Stimulated activated CD4-positive, alpha-beta T cell treated with anti-CD3 and anti-CD28 coated beads, Interleukin-4, amount 100 ng/mL, for 24 hours (primary cell): ENCODE measurements at places on chromosomes 11 and 22.

GRCh38 chr11:133506023-133506422, 26.3 kb downstream of the OPCML start:
- no peak for DNase-seq

DNA sequence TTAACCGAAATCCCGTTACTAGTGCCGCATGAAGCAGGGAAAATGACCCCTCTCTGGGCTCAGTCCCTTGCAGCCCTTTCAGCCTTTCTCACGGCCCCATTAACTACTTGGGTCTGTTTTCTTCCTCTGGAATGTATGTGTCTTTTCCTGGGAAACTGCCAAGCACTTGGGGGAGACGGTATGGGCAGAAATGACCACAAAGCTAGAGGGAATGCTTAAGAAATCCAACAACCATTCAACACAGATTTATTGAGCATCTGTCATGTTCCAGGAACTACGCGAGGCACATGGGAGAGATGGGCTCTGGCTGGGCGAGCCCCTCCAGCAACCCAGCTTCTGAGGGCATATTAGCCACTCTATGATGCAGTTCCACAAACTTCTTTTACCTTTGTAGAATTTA, 462.6 kb downstream of the BUD13 start:
- no peak for DNase-seq

- DNase-seq = no peak
Measured at GRCh38 chr22:47607486-47607885, 845.0 kb downstream of the TBC1D22A start.

DNA sequence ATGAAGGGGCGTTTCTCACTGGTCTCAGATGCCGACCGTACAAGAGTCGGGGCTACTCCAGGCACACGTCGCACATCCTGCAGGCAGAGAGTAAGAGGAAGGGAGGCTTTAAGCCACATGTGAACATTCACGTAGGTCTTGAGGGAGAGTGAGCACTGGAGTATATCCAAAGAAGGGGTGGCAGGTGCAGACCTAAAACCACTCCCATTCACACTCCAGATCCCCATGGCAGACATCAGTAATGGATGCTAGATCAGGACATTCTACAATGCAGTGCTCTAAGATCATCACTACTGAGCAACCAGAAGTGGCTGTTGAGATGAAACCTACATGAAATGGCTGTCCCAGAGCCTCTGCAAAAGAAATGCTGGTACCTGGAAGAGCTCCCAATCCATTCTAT, 39.0 kb downstream of the WT1 start:
- DNase-seq = no peak

- peak; percentile 70 for DNase-seq
Measured at GRCh38 chr22:19962246-19962908, 20.8 kb upstream of the TXNRD2 start.

DNA sequence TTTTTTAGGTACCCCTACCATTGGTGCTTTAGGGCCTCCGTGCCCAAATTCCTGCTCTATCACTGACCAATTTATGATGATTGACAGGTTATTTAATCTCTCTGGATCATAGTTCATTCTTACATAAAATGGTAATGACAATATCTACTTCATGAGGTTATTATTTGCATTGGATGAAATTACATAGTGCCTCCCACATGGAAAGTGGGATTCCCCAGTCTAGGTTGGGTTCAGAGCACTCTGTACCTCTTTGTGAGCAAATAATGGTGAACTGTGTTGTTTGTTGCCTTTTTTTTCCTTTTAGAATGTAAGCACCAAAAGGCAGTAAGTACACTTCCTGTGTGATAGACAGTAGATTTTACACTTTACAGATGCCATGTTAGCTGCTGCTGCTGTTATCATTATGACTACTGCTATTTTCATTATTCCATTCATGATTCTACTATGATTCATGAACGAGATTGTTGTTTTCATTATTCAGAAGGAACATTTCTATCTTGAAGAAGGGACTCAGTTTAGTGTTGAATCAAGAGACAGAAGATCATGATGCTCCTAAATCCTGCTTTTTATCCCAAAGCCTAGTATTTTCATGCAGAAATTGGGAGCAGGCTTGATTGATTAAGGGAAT, 100.8 kb downstream of the ALX4 start:
- no peak for DNase-seq

DNA sequence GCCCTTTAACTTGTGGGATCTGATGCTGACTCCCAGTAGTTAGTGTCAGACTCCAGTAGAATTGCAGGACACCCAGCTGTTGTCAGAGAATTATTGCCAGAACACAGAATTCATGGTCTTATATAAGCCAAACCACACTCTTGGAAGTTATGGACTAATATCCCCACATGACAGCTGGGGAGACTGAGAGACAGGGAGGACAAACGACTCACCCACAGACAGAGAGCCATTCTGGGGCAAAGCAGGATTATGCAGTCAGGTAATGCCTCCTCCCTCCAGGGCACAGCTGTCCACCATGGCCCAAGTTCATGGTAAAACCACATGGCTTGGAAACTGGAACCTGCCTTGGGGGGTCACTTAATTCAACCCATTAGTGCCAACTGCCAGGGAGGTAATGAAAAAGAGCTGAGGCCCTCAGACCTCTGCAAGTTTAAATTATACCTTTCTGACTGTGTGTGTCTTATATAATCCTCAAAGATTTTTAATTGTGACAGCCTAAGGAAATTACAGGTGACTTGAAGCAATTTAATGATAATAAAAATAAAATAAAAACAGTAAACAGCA, 299.5 kb downstream of the BUD13 start:
- no peak for DNase-seq

DNA sequence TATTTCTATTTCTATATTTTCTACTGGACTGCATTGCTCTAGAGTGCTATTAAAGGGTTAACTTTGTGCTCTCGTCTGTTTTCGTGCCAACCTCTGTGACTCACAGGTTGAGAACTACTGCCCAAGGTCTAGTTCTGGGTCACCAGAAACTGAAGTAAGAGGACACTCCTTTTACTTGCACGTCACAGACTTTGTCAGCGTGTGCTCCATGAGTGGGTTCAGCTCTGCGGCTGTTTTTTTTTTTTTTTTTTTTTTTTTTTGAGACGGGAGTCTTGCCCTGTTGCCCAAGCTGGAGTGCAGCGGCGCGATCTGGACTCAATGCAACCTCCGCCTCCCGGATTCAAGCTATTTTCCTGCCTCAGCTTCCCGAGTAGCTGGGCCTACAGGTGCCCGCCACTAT, 49.8 kb downstream of the CLMP start:
- DNase-seq = no peak

- no peak for DNase-seq
Measured at GRCh38 chr22:27057717-27058116, 400.3 kb downstream of the MIAT start.

- no peak for DNase-seq
Measured at GRCh38 chr22:47021371-47022074, 259.1 kb downstream of the TBC1D22A start.

DNA sequence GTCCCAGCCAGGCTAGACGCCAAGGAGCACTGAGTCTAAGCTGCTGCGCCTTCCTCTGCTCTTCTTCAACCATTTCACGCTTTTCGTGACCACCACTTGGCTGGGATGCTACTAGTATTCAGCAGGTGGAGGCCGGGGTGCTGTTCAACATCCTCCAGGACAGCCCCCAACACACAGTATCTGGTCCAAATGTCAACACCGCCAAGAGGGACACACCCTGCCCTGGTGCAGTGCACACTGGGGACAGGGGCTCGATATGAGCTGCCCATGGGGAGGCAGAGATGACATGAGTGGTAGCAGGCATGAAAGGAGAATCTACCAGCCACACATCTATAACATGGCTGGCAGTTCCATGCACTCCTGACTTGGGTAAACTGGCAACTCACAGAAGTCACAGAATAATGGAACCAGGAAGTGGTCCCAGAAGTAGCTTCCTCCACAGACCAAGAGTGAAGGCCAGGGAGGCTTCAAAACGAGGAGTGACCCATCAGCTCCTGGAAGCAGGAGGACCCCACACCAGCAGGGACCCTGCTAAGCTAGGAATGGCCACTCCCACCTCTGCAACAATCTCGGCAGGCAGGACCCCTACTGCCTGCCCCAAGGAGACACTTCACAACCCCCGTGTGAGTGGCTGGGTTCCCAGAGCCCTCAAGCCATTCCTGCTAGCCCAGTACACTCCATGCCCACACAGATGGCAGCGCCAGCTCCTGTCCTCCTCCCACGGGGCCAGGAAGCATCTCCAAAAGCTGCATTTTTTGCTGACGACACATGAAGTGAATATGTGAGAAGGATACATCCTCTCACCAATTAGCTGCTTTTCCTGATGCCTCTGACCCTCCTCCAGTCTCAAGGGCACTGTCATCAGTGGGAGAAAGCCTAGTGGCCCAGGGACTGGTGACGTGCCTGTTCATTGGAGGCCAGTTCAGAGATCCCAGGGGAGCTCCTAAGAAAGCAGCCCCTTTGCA, 78.8 kb downstream of the DGCR2 start:
- DNase-seq = no peak

DNA sequence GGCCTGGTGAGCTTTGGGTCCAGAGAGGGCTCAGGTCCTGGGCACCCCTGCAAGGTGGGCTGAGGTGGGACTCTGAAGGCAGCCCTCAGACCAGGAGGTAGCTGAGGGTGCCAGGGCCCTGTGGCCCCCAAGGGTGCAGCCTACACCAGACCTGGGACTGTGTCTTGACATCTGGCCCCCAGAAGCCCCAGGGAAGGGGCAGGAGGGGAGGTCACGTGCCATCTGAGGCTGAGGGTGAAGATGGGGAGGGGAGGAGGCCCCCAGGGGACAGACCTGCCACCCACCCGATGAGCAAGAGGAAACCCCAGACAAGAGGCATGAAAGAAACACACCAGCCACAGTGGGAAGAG, 520.2 kb downstream of the BRD1 start:
- DNase-seq = no peak

DNA sequence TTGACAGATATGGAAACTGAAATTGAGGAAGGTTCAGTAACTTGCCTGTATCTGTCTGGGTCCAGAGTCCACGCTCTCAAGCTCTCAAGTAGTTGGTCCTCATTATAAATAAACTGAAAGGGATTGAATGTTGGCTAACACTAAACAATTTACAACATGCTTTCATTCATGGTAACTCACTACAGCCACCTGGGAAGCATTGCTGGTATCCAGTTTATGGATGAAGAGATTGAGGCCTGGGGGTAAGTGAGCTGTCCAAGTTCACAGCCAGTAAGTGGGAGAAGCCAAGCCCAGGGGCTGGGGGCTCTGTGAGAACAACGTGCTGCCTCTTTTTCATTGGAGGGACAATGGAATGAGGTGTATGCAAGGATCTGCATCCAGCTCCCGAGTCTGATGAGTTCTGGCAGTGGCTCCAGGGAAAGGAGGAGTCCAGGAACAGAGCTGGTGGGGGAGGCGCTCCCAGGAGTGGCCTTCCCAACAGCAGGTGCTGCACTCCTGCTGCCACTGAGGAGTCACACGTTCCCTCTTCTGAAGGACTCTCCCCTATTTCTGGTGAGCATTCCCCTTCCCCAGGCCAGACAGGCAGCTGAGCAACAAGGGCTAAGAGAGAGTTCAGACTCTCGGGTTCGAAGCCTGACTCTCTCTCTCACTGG, 175.8 kb downstream of the CSNK2A3 start:
- no peak for DNase-seq

DNA sequence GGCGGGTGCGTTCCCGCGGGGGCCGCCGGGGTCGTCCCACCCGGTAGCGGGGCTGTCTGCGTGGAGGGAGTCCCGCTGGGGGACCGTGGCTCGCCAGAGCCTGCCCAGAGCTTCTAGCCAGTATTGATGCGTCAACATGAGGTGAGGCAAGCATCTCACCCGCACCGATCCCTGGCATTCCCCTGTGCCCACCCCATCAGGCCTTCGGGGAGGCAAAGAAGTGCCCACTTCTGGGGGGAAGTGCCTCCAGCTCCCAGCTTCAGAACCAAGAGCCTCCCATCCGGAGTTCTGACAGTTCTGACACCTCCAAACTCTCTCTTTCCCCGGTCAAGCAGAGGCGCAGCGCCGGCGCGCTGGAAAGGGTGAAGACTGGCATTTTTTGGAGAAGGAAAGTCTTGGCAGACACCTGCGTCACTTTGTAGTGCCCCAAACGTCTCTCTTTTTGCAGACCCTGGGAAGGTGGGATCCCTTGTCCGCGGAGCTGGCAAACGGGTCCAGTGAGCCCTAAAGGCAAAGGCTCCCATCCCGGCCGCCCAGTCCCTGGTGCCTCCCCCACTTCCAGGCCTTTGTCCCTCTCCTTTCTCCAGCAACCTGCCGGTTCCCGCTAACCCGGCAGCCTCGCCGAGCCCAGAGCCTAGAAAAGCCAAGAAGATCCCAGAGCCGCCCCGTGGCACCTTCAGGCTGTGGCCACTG, 3.2 kb upstream of the PAX6 start:
- no peak for DNase-seq

DNA sequence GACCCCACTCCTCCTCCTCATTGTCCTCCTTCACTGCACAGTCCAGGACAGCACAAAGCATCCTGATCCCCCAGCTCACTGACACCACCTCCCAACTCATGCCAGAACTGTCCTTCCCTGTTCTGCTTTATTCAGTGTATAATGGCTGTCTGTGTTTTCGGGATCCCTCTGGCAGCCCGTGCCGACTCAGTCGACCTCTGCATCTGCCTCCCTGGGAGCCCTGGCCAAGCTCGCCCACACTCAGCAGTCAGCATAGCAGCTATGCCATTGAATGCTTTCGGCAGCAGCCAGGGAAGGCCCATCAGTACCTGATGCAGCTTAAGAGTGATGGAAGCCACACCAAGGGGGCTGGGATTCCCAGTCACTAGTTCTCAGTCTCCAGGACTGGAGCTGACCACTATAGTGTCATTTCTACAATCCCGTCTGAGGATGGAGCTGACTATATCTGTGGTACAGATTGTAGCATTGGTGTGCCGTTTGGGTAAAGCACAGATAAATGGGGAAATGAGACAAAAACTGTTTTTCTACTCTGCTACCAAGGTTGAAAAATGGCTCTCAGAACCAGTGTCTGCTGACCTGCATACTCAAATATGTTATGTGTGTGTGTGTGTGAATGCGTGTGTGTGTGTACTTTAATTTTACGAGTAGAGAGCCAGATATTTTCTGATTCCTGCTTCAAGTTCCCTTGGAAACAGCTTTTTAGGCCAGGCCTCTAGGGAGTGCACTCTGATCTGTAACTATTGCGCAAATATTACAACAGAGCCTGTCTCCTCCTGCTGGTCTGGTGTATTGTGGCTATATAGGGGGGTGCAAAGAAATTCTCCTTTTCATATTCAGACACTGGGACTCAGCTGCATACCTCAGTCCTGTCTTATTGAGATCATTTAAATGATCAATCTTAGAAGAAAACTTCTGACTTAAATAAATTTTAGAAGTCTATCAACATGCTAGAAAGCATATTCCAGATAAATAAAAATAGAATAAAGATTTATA, 78.8 kb upstream of the TOP3B start:
- no peak for DNase-seq

GRCh38 chr11:116773203-116774097, 663 bp upstream of the BUD13 start:
- no peak for DNase-seq

- no peak for DNase-seq
Measured at GRCh38 chr11:79265756-79266322, 175.0 kb downstream of the TENM4 start.
